Activated T-cell treated with anti-CD3 and anti-CD28 coated beads for 48 hours (primary cell): ENCODE measurements at places on chromosomes 4 and X.

DNA sequence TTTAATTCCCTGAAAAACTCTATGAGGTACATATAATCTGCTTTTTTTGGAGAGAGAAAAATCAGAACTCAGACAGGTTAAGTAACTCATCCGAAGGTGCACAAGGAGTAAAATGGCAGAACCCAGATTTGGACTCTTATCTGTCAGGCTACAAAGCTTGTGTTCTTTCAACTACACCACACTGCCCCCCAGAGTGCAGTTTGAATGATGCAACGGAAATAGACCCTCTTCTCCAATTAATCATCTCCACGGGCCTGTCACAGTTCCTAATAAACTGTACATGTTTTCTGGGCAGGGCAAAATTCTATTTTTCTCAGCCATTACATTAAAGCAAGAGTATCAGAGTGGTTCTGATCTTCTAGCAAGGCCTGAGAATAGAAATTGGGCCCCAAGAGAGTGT, 35.3 kb upstream of the DCX start:
- peak; percentile 0 for DNase-seq

- DNase-seq, result no peak
Observed at GRCh38 chr4:3215256-3215655, 33.7 kb upstream of the MSANTD1 start.

DNA sequence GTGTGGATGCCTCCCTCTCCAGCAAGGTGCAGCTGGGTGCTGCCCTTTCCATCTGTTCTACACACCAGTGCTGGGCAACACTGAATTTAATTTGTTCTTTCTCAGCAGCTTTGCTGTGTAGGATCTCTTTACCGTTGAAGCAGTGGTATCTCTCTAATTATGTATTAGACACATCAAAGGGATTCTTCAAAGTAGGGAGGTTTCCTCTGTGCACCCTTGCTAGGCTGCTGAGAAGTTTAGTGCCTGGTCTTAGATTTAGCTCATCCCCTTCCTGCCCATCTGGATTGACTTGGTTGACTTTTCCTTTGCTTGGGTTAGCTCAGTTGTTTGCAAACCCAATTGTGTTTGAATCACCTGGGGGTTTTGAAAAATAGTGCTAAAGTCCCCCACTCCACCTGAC, 27.8 kb upstream of the LDB2 start:
- DNase-seq, result no peak

DNA sequence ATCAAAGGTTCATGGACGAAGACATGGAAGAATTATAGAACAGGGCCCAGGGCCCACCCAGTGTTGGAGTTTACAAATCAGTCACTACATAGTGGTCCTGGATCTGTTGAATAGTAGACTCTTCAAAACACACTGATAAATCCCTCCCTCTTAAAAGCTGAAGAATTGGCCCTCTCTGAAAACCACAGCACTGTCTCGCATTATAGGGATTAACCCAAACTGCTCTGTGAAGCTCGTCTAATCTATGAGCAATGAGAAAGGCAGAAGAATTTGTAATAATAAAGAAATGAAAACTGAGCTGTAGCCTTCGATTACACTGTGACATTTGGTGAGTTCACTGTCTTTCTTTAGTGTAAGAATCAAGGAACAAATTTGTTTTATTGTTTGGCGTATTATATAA, 92.5 kb upstream of the ZFP42 start:
- DNase-seq, result no peak

DNA sequence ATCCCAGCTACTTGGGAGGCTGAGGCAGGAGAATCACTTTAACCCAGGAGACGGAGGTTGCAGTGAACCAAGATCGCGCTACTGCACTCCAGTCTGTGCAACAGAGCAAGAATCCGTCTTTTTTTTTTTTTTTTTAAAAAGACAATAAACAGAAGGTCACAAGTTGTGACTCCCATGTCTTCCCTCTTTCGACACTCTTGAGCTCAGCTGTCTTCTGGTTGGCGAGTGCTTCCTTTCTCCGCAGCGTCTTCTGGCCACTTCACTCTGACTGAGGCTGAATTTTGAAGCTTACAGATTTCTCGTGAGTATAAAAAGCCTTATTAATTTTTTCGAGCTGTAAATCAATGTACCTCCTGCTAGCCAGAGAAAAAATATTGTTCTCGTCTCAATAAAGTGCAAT, 124.9 kb downstream of the STOX2 start:
- no peak for DNase-seq

DNA sequence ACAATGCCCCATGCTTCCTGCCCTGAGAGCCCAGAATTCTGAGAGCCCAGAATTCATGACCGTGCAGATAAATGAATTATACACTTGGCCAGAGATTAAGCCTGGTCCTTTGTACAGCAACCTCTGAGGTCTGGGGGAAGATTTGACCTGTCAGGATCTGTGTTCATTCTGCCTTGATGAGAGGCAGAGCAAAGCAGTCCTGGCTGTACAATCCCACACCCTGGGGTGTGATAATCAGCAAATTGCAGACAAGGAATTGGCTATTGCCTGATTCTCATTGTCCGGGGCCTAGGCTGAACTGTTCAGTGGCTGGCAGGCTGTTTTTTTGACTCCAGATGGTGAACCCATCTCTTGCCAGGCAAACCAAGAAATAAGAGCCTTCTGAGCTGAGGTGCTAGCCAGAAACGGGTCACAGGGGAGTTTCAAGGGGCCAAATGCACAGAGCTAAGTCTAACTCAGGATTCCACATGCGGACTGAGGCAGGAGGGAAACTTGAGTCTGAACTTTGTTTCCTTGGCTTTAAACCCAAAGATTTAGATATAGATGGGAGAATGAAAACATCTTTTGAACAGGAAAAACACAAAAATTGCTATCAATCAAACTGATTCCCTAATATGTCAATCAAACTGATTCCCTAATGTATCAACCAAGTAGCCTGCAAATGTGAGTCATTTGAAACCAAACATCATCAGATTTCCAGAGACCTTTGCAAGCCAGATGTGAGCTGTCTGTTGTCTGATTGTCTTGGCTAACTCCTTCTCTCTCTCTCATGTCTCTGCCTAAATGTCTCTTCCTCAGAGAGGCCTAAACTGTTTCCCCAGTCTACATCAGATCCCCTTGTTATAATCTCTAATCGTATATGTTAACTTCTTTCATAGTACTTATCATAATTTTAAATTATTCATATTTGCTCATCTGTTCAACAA, 159.3 kb downstream of the ATG4A start:
- DNase-seq, result no peak

- DNase-seq, result no peak
Observed at GRCh38 chrX:83422836-83423235, 85.3 kb upstream of the POU3F4 start.

GRCh38 chrX:153623310-153624029, 23.5 kb upstream of the DUSP9 start:
- no peak for DNase-seq

DNA sequence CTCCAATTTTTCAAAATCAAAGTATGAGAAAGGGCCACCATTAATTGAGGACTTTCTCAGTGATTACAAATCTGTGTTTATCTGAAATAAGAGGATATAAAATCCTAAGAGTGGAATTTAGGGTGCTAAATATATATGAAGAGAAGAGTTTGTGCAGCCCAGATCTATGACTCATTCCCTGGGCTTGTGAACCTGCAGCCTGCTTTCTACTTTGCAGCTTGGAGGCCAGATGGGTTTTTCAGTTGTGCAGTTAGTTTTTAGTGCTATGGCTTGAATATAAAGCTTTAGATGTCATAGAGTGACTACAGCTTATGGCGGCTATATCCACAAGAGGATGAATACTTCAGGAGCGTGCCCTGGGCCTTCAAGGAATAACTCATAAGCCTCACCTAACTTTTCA, 1391.1 kb downstream of the FSTL5 start:
- no peak for DNase-seq

DNA sequence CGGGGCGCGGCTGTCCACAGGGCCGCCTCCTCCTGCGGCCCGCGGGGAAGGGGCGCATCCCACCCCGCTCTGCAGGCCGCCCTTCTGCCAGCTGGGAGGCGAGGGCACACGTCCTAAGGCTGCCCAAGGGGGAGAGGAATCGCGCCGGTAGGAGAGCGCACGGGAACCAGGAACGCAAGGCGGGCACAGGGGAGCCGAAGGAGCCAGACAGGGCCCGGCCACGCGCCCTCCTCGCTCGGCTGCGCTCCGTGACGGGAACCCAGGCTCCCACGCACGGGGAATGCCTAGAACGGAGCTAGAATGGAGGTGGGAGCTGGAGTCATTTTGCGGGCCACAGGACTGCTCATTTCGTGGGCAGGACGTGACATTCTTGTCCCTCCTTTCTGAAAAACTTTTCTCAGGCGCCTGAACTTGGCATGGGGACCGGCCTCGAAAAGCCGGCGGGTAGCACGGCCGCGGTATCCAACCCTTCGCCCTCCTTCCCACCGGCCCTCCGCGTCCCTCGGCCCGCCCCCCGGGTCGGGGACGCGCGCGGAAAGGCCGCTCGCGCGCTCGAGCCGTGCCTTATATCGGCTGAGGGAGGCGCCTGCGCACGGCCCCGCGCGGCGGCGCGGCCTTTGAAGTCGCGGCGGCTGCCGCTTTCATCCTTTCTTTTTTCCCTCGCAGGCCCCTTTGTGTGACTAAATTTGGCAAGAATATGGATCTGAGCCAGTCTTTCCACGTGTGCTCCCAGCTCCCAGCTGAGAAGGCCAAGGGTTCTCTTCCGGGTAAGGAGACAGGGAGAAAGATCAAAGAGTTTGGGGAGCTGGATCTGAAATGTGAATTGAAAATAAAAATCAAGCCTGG, 4.2 kb upstream of the LEF1 start:
- peak; percentile 70 for DNase-seq

DNA sequence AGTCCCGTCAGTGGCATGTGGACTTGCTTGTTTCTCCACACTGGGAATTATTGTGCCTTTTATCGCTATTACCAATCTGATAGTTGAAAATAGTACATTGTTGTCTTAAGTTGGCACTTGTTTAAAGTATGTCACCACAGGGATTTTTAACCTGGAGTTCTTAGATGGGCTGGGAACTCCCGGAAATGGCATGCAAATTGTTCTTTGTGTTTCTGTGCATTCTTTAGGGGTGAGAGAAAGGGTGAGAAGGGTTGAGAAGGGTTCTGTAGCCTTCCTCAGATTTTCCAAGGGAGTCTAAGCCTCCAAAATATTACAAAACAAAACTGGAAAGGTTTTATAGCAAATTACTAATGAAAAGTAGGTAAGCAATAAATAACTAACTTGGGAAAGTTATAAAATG, 176.9 kb downstream of the ZIC3 start:
- no peak for DNase-seq

DNA sequence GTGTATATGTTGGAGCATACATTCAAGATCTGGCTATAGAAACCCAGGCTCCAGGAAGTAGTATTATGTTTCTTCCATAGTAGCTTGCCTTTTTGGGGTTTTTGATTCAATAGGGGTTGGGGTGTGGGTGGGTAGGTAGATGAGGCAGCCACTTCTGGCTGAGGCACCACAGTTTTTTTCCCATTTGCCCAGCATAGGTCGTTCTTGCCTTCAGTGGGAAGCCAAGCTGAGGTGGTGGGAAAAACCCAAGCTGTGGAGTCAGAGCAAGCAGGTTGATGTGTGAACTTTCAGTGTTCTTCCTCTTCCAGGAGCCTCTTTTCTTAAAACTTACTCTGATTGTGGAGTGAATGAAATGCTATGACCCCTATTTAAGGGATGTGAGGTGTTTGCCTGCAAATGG, 67.0 kb upstream of the RPS6KA3 start:
- peak; percentile 14 for DNase-seq
